ENCODE measurements at places on chromosomes 1 and 21. TPM values are rescaled to one million over a fixed set of nuclear protein-coding genes. Genes with fewer than 3 reads are reported as not detected.

Gene EBNA1BP2
- total RNA-seq = 30.4 TPM

Gene ZNF648
- not detected for total RNA-seq

Gene S100A14
- 443 TPM for total RNA-seq

Gene LDLRAD1
- not detected for total RNA-seq

Gene TCHHL1
- total RNA-seq = not detected

Gene FAM177B
- 19.1 TPM for total RNA-seq

Gene NTNG1
- 1.2 TPM for total RNA-seq

Gene SRGAP2
- 13.1 TPM for total RNA-seq

Gene KRTAP19-3
- not detected for total RNA-seq
